ENCODE measurements at places on chromosomes 16 and 17.

GRCh38 chr17:35560703-35561102 is at the start of gene SLFN14:
Gene SLFN14 (minus strand): TSS chr17:35560819. CDS start chr17:35558062, 2,757 bp downstream.
- H3K27ac ChIP-seq = no peak within 1 kb of the TSS
- no peaks in the 10 kb centered on the region for H3K36me3 ChIP-seq
- no peaks in the 10 kb centered on the region for H3K4me1 ChIP-seq
- H3K4me3 ChIP-seq = no peak within 1 kb of the TSS

DNA sequence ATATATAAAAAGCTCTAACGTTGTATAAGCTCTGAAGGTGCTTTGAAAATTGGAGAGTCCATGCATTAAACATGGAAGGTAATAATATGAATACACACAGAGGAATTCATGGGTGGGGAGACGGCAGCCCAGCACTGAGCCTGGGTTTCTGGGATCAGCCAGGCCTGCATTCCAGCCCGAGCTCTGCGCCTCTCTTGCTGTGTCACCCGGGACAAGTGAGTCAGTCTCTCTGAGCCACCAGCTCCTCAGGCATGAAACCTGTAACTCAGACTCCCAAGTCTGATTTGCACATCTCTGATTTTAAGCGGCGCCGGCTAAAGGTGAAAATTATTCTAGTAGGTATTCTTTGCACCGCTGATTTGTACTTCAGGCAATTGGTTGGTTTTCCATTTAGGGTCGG is 238.8 kb downstream of the MRTFB start:
- no peaks in the 10 kb centered on the region for H3K27me3 ChIP-seq
- no peaks in the 10 kb centered on the region for H3K36me3 ChIP-seq
- H3K4me1 ChIP-seq = no peaks in the 10 kb centered on the region
- peak overlapping the region; percentile 67 for H3K27ac ChIP-seq
- H3K4me3 ChIP-seq = no peak overlapping the region

DNA sequence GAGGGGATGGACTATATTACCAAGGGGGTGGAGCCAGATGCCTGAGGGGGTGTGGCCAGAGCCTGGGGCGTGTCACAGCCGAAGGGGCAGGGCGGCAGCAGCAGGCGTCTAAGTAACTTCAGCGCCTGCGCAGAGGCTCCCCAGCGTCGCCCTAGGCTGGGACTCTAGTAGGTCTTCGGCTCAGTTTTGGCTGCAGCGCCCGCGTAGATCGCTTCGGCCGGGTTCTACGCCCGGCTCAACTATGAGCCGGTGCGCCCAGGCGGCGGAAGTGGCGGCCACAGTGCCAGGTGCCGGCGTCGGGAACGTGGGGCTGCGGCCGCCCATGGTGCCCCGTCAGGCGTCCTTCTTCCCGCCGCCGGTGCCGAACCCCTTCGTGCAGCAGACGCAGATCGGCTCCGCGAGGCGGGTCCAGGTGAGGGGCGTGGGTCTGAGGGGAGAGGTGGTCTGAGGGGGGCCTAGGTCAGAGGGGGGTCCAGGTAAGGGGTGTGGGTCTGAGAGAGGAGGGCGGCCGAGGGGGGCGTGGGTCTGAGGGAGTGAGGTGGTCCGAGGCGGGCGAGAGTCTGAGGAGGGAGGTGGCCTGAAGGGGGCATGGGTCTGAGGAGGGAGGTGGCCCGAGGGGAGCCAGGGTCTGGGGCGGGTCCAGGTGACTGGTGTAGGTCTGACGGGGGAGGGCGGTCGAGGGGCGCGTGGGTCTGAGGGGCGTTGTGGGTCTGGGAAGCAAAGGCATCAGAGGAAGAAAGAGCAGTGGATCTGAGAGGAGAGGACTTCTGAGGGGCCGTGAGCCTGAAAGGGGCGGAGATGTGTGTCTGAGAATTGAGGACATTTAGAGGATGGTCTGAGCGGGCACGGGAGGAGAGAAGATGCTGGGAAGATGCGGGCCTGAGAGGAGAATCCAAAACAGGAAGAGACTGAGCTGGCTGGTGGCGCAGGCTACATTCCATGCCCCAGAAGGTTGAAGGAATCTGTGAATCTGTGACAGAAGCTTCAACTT is at the start of gene LPCAT2:
LPCAT2 (plus strand) TSS at position 132 of the 991 bp plus-strand sequence; CDS start at position 242, 110 bp downstream.
- no peaks in the 10 kb centered on the region for H3K27me3 ChIP-seq
- H3K4me1 ChIP-seq = no peaks in the 10 kb centered on the region
- H3K27ac ChIP-seq = peak within 1 kb of the TSS; percentile 80
- peak; percentile 69 for DNase-seq

DNA sequence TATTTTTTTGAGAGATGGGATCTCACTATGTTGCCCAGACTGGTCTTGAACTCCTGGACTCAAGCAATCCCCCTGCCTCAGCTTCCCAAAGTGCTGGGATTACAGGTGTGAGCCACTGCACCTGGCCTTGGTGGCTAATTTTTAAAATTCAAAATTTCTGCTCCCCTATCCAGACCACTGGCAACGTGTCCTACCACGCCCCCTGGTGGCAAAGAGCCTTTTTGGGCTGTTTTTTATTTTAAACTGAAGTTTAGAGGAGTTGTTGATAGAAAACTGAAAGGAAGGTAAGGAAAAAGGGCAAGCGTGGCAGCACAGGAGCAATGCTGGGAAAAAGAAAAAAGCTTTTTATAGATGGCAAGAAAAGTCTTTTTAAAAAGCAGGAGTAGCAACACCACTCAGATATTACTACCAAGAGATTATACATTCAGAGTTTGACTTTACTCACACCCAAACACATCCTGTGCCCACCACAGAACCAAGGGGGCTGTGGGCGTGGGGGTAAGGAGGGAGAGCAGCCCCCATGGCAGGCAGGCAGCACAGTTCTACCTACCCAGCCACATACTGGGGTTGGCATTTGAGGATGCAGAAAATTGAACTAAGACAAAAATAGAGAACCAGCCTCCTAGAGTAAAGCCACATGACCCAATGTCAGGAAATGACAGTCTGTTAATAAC is 4.2 kb upstream of the MXRA7 start:
- peak overlapping the region; percentile 36 for H3K27ac ChIP-seq
- no peak for DNase-seq

DNA sequence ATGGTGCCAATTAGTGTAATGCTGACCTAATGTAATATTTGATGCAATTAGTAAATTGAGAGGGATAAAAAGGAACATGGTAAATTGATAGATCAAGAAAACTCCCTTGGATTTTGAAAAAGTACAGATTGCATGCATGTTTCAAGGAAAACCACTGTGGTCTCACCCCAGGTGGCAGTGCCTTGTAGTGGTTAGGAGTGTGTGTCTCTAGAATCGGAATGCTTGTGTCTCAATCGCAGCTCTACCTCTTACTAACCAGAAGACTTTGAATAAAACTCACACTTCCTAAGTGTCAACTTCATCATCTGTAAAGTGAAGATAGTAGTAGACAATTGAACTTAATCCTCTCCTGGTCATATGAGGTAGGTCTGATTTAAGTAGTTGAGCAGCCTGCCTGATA is 128.9 kb upstream of the GOT2 start:
- H3K36me3 ChIP-seq = no peaks in the 10 kb centered on the region
- no peak overlapping the region for H3K4me3 ChIP-seq
- DNase-seq = no peak
- no peak overlapping the region for H3K27ac ChIP-seq

DNA sequence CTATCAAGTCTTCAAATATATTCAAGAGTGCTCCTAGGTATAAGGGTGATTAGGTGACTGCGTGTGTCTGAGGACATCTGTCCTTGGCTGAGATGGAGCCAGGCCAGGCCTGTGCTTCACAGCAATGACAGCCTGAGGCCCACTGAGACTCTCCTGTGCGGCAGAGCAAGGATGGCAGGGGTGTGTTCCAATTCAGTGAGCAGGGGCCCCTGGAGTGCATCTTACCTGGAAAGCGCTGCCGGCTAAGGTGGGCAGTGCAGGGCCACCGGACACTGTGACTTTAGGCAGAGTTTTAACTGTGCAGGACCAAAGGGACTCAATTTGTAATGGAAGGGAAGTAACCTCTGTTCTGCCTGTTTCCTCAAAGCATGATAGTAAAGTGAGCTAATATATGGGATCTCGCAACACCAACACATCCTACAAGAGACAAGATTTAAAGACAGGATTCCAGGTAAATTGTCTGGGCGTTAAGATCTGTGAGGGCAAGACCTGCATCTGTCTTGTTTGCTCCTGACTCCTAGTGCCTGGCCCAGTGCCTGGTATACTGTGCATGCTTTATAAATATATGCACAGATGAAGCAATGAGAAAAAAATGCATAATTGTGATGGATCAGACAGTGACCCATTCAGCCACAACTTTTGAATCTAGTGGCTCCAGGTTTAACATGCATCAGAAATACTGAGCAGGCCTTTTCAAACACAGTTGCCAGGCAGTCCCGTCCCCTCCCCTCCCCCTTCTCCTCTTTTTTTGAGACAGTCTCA is 86.7 kb downstream of the MRC2 start:
- DNase-seq = no peak
- H3K4me3 ChIP-seq = no peak overlapping the region
- no peaks in the 10 kb centered on the region for H3K36me3 ChIP-seq
- H3K27me3 ChIP-seq = no peaks in the 10 kb centered on the region

DNA sequence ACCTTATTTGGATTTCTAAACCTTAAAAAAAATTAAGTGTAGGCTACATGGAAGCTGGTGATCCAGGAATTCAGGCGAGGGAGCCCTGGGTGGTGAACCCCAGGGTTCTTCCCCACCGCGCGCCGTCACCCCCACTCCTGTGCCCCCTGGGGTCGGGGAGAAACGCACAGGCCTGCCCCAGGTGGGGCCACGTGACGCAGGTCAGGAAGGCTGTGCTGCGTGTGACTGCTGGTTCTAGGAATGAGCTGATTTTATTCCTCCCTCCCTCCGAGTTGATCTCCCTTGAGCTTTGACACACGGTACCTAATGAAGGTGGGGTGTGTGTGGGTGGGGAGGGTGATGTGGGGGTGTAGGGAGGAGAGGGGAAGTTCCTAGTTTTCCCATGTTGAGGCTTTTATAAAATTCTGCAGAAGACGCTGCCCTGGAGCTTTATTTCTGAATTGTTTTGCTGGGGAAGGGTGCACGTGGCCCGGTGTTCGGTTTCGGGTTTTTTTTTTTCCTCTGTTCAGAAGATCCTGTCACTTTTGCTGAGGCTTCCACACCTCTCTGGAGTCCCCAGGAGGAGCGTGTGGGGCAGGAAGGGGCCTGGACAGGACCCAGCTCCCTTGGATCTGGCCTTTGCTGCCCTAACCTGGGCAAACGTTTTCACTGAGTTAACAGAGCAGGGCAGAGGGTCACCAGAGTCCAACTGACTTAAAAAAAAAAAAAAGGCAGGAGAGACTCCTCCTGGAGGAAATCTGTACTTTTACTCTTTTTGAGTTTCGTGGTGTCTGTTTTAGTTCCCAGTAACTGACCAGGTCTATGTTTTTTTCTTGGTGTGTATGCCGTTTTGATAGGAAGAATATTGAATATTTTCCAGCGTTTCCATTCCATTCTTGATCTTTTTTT is 55.8 kb upstream of the GSE1 start:
- peak overlapping the region; percentile 92 for H3K4me3 ChIP-seq
- DNase-seq = no peak
- H3K27me3 ChIP-seq = no peaks in the 10 kb centered on the region
- peak overlapping the region; percentile 95 for H3K27ac ChIP-seq
- H3K36me3 ChIP-seq = no peaks in the 10 kb centered on the region
